Inflammatory macrophage treated with lipopolysaccharide for 4 hours (primary cell): ENCODE measurements at places on chromosomes 3 and 15.

GRCh38 chr15:84829428-84829827, 12.3 kb downstream of the ALPK3 start:
- DNase-seq = no peak

- no peak for DNase-seq
Observed at GRCh38 chr3:184175981-184176376, 1.3 kb downstream of the AP2M1 start.

DNA sequence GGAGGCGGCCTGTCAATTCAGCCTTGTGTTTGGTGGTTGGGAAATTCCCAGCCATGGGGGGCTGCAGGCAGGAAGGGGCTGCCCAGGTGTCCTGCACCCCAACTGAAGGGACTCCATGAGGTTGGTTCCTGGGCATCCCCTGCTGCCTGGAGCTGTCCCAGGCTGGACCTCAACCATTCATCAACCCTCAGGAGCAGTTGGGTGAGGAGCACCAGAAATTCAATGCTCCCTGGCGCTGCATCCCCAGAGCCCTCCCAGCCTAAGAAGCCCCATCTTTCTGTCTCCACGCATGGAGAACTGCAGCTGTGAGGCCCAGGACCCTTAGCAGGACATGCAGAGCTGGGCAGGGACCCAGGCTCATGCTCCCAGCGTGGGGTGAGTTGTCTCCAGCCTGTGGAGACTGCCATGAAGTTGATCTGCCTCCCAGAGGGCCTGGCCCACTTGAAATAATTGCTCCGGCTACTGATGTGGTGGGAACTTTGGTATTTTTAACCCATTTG, 8.0 kb upstream of the SEMA3B start:
- DNase-seq = no peak

- no peak for DNase-seq
Observed at GRCh38 chr15:36832774-36833463, 253.5 kb downstream of the CDIN1 start.

GRCh38 chr3:171954690-171955383, 84.5 kb upstream of the FNDC3B start:
- peak; percentile 84 for DNase-seq

DNA sequence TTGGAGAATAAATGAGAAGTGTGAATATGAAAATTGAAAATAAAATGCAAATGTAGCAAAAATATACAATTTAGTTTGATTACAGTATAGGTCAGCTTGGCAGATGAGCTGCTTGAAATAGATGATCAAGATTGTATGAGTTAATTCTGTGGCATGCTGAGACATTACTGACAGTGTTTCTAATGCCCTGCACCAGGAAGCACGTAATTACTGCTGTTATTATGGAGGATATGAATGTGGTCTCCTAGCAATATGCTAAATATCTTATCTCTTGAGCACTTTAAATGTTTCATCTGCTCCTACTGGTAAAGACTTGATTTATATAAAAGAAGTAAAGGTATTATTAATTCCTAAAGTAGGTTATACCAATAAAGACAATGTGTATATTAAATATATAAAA, 1015.5 kb downstream of the PLOD2 start:
- DNase-seq = no peak

DNA sequence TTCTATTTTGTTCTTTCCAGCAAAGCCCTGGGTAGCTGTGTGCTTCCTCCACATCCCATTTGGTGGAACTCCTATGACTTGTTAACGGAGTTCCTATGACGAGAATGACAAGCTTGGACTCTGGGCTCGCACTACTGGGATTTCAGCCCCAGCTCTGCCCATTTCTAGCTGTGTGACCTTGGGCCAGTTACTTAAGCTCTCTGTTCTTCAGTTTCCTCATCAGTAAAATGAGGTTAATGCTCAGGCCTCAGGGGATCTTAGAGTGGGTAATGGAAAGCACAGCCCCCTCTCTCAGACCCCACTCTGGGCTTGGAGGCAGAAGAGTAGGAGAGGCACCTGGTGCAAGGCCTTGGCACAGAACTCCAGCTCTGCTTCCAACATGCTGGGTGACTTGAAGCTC, 123.1 kb downstream of the SMAD6 start:
- no peak for DNase-seq

DNA sequence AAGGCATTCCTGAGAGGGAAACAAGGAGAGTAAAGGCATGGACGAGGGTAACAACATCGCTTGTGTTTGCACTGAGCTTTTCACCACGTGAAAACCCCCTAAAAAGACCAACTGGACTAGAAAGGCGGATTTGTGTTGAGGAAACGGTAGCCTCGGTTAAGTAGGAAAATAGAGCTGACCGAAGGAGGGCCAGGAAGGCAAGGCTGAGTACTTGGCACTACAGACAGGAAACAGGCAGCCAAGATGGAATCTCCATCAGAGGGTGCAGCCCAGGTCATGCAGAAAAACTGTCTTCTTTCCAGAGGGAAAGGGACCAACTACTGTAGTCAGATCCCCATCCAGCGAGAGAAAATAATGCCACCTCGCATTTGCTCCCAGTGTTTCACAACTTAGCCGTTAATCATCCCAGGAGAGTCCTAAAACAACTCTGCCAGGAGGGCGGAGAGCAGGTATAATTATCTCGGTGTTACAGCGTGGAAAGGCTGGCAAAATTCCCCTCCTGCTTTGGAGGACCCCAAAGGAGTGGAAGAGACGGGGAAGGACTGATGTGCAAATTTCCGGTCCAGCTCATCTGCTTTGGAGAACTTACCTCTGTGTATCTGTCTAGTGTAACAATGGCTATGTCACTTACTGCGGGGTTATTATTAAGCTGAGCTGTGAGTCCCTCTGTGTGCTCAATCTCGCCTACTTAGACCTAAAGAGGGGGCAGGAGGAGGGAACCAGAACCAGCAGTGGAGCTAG, 77.2 kb downstream of the MYO1E start:
- DNase-seq = no peak

- DNase-seq = peak; percentile 51
Observed at GRCh38 chr3:58485801-58486435, 6.0 kb upstream of the KCTD6 start.

GRCh38 chr3:31305340-31305739, 227.4 kb upstream of the STT3B start:
- no peak for DNase-seq

DNA sequence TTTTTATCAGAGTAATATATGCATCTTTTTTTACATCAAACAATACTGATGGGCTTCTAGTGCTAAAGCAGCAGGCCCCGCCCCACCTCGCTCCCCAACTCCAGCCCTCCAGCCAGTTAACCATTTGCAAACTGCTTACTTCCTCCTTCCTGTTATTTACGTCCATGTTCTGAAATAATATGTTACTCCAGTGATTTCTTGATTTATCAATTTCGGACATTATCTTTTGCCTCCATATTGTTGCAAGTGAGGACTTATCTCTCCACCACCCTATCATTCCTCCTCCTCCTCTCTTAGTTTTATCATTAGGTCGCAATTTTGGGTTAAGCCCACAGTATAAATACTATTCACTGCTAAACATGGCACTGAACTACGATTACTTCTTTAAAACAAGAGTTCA, 39.5 kb downstream of the ZNF710 start:
- no peak for DNase-seq

DNA sequence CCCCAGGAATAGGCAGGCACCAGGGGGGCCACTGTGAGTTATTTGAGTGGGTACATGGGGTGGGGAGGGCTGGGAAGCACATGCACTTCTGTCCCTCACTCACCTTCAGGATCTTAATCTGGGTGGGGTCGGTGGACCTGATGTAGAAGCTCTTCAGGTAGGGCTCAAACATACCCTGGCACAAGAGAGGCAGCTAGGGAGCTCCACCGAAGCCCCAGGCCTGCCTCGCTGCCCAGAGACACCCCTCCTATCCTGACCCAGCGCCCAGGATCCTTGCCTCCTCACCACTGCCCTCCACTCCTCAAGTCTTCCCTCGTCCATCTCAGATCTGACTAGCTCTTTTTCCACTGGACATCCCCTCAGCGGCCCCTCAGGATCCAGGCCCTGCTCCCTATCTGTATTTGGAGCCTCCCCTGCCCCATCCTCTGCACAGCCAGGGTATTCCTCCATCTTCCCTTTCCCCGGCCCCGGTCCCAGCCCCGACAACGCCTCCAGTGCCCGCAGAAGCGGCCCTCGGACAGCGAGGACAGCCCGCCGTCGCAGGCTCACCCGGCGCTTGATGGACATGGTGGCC, 30.0 kb downstream of the AP3B2 start:
- no peak for DNase-seq
